ENCODE measurements at places on chromosomes 12 and 14.

- DNase-seq, result no peak
These were observed 26.5 kb downstream of the CD9 start for GRCh38 chr12:6226679-6227051.

DNA sequence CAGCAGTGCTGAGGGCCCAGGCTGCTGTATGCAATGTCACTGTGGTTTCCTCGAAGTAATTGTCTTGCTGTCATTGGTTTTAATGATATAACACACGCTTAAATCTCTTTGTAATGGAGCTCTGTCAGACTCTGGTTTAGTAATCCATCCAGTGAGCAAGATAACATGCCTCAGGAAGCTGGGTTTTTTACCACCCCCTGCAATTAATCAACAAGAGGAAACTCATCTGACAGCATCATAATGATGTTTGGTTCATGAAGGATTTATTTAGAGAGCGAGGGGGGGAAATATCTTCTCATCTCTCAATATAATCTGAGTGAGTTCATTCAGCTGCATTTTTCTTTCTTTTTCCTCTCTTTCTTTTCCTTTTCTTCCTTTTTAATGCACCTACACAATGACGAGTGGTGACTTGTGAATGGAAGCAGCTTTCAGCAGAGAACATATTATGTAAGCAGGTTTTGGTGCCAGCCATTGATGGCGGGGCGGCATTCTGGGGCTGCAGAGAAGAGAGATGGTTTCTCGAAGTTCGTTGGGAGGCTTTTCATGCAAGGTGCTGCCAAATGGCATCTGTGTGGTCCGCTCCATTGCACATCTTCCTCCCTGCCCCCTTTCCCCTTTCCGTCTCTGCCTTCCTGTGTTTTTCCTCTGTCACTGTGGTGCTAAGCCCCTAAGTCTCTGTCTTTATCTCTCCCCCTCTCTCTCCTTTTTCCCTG lies 6.7 kb downstream of the RPH3A start:
- no peak for DNase-seq

DNA sequence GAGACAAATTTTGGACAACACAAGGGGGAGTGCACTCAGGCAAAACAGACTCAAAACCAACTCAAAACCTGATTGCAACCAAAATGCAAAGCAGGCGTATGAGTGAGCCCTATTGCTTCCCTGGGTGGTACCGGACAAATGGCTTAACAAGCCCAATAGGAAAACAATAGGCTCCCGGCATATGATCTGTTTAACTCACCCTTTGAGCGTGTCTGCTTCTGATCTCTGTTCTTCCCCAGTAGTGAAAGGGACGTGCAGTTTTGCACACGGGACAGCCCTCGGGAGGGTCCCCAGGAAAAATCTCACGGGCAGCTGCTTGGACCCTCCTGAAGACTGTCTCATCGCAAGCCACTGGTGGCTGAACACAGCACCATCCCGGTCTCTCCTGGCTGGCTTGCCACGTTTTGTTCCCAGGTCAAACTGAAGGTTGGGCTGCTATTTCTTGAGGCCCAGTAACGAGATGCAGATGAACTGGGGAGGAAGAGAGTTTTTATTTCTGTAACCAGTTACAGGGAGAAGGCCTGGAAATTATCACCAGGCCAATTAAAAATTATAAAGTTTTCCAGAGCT lies 9.9 kb downstream of the SOAT2 start:
- DNase-seq, result no peak

GRCh38 chr14:94383777-94384176 lies 4.6 kb downstream of the SERPINA1 start:
- no peak for DNase-seq

DNA sequence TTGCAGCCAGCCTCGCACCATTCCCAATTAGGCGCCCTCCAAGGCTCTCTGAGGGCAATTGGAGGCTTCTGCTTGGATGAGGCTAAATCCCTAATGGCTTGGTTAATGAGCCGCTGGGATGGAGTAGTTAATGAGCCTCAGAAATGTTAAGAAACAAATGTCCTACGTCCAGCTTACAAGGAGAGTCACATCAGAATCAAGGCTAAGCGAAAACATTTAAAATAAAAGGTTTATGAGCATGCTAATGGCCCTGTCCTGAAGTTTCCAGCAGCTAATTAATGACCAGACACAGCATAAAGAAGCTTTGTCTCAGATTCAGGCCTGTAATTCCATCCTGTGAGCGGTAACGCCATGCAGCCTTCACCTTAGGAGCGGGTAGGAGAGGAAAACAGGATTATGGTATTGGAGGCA lies 200.7 kb upstream of the BCL2L14 start:
- no peak for DNase-seq

DNA sequence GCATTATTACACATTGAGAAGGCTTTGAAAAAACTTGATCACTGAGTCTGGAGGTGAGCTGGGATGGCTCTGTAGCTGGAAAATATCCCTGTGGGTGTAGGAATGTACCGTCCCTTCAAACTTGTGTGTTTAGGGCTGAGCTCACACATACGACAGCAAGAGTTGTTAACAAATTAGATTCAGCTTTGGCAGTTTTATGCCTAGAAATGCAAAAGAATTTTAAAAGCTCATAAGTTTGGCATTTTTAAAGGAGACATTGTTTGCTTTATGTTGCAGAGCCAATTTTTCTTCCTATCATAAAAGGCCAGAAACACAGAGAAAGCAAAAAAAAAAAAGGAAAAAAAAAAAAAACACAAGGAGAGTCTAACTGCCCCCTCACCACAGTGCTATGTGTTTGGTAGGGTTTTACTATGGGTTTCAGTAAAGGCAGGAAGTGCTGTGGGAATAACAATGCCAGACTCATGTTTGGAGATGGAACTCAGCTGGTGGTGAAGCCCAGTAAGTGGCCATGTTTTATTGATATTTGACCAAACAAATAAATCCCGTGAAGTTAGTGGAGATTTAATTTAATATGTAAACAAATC lies 78.4 kb downstream of the DAD1 start:
- no peak for DNase-seq

- DNase-seq, result no peak
These were observed 217.1 kb upstream of the BTG1 start for GRCh38 chr12:92362785-92363184.

- no peak for DNase-seq
These were observed 8.7 kb upstream of the CCDC60 start for GRCh38 chr12:119325813-119326212.

DNA sequence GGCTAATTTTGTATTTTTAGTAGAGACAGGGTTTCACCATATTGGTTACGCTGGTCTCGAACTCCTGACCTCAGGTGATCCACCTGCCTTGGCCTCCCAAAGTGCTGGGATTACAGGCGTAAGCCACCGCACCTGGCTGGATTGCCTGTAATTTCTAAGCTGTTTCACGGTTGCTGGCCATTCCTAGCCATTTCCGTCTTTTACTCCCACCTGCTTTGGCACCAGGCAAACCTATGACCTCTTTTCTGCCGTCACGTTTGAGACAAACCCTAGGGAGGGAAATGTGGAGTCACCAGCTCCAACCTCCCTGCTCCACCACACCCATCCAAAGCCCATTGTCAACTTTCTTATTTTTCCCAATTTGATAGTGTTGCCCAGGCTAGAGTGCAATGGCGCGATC lies 1.2 kb downstream of the GPR132 start:
- DNase-seq, result no peak

GRCh38 chr12:102461501-102461900 lies 18.9 kb downstream of the IGF1 start:
- DNase-seq, result no peak

DNA sequence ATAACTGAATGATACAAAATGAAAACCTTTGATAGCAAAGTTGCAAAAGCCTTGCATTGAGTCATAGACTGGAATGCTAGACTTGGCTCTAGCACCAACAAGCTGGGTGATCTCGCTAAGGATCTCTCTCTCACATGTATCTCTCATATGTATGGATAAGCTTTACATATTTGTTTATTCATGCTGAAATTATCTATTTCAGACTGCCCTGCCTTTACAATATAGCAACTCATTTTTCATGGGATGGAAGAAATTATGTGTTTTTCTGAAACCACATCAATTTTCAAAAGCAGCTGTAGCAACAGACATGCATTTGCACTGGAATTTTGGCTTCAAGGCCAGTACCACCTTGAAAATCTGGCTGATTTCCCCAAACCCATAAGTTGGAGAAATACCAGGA lies 11.4 kb downstream of the RERG start:
- DNase-seq, result no peak

GRCh38 chr12:67524861-67525616 lies 123.5 kb upstream of the DYRK2 start:
- DNase-seq, result no peak

DNA sequence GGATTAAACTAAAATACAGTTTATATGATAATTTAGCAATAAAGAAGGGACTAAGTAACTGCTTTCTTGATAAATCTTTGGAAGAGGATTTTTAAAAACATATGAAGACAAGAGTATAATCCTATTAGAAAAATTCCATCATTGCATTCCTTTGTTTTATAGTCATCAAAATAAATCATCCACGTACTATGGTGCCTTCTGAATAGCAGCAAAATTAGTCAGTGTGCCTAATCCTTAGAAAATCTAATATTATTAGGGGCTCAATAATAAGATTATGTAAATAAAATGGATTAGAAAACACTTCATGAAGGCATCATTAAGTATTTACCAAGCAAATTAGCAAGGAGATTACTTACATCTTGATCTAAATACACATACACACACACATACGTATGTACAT lies 102.1 kb downstream of the KCNH5 start:
- DNase-seq, result no peak

- DNase-seq, result no peak
These were observed 15.0 kb upstream of the RFLNA start for GRCh38 chr12:124279846-124280360.

GRCh38 chr12:56288705-56289387 lies 11.3 kb downstream of the CS start:
- DNase-seq, result no peak

GRCh38 chr12:78628491-78629100 lies 236.0 kb upstream of the SYT1 start:
- DNase-seq, result no peak

DNA sequence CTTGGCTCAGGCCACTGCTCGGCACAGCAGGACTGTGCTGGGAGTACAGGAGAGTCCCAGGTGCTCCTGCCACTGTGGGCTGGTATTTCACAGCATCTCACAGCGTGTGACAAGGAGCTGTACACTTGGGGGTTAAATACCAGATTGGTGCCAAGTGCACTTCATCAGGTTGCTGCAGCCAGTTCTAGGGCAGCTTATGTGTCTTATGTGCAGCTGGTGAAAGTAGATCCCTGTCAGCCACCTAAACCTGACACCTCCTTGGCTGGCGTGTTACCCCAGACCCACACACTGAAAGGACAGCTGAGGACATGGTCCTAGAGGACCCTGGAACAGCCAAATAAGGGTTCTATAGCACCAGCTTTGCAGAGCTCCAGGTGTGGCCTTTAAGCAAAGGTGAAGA lies 18.9 kb downstream of the PLEKHH1 start:
- DNase-seq, result no peak

DNA sequence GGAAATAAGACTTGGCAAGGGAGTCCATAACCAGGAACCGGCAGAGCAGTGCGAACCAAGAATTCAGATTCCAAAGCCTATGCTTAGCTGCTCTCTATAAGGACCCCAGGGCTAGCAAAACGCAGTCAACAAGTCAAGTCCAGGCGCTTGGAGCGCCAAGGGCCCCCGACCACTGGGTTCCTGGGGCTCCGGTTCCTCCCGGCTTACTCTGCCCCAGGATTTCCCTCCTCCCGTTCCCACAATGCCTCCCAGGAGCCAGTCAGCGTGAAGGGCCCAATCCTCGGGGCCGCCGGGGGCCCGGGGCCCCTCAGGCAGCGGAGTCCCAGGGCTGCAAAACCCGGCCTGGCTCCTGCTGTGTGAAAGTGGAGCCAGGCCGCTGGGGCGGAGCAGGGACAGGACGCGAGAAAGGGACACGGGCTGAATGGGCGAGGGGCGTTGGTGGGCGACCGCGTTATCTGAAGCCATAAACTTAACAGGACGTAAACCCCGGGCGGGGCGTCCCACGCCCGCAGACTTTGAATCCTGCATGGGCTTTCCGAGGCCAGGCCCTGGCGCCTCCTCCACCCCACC lies 1.5 kb downstream of the KRT8 start:
- DNase-seq, result no peak

DNA sequence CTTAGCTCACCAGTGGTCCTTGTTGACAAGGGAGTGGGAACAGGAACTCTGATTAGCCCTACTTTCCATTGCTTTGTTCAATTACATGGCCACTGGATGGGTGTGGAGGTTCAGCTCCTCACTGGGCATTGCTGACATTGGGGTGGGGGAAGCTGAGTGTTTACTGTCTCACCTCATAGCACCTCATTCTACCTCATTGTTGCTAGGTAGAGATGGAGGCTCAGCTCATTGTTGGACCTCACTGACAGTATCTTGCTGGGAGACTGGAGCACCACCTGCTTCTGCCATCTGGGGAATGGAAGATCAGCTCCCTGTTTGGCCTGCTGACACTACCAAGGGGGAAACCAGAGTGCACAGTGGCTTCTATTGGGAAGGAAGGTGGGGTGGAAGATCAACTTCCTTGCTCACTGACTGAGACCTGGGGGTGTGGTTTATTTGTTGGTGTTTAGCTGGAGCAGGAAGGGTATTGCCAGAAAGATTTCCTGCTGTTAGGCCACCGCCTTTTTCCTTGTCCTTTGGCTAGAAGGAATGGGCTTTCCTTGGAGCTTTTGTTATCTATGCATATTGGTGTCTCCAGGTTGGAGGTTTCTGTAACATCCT lies 1.3 kb upstream of the OR4E2 start:
- no peak for DNase-seq

DNA sequence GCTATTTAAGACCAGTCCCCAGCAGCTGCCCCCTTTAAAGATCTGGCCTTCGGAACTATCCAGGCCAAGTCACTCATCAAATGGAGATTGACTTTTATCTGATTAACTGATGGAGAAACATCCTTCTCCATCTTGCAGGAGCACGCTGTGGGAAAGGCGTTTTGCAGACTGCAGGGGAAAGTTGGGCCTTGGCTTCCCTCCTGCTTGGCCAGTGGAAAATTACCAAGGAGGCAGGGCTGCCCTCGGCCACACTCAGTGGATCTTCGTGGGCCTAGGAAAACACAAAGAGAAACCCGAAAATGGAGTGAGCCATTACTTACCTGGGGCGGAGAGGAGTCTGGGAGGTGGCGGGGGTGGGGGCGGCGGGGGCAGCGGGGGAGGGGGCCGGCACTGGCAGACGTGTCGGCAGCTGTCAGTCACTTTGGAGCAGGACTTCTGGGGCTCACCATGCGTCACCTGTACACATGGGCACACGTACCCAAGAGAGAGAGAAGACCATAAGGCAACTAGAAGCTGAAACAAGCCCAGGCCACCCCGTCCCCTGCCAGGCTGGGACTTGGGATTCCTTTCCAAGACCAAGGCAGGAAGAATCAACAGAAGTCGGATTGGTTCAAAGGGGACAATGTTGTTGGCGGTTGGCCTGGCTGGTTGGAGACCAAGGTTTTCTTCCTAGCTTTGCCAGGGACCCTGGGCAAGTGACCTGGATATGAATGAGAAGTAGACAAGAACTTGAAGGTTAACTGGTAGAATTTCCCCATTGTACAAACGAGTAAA lies 9.2 kb downstream of the PRIMA1 start:
- no peak for DNase-seq

Measured in cortex of kidney (tissue), 1 donor.